NCI-H187 treated with DMSO at 0.1 percent for 48 hours (cell line): ENCODE measurements at places on chromosomes 6 and 20.
A peak's percentile ranks its signal among the peaks of the same experiment; 100 is the strongest.

DNA sequence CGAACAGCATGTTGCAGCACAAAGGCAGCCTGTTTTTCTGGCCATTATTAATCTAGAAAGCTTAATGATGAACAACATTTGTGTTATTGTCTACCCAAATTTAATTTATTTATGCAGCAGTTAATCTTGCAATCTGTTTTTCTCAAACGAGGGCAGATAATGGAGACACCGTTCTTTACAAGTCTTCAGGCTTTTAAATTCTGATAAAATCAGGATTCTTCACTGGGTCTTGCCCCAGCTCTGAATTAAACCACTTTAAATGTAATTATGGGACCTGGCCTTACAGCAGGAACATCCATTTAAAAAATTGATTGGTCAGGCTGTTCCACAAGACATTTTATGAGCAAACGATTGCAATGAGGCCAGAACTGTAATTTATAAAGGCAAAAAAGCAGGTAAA is 26.5 kb upstream of the INSM1 start:
- DNase-seq, result no peak

DNA sequence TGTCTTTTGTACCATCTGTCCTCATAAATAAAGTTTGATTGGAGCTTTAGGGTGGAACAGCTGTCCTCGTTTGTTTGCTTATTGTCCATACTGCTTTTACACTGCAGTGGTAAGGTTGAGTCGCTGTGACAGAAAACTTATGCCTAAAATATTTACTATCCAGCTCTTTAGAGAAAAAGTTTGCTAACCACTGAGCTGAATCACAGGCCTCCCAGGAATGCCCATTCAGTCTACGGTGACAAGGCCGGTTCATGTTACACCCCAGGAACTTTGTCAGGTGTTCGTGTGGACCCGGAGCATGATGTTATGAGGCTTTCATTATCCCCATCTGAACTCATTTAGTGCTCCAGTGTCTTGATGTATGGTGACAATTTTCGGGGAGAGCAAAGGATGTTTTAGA is 401.1 kb downstream of the SAMD5 start:
- DNase-seq, result no peak

DNA sequence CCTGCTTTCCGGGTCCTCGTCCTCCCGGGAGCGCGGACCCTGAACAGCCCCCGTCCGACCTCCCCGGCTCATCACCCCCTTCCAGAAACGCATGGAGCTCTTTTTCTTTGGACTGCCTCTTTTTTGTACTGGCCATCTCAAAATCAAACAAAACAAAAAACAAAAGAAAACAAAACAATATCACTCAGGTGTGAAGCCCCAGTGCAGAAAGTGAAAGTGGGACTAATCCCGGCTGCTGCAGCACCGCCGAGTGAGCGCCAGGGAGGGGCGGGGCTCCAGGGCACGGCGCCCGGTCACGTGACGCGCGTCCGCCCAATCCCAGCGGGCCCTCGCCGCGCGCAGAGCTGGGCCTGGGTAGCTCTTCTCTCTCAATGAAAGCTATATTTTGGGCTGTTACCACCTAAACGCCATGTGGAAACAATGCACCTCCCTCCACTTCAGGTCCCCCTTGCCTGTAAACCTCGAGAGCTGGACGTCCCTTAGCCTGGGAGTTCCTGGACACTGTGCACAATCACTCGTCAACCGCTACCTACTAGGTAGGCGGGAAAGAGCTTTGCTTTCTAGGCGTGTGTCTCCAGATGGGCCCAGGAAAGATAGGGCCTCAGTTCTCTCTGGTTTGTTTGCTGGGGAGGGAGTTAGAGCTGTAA is 93.7 kb upstream of the PRDM1 start:
- peak; percentile 21 for DNase-seq

- no peak for DNase-seq
Measured at GRCh38 chr6:26056583-26057350, 30.5 kb upstream of the HFE start.

DNA sequence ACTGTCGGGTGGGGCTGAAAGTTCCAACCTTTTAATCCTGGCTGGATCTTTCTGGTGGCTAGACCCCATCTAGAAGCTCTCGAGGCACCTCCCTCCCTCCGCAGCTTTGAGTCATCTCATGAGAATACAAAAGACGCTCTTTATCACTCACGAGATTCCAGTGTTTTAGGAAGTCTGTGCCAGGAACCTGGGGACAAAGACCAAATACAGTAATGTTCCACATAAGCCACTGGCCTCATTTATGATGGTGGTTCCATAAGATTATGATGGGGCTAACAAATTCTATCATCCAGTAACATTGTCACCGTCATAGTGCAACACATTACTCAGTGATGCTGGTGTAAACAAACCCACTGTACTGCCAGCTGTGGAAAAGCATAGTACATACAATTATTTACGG is 48.7 kb downstream of the NCOA7 start:
- DNase-seq, result no peak
